ENCODE measurements at places on chromosomes 2 and 18.

DNA sequence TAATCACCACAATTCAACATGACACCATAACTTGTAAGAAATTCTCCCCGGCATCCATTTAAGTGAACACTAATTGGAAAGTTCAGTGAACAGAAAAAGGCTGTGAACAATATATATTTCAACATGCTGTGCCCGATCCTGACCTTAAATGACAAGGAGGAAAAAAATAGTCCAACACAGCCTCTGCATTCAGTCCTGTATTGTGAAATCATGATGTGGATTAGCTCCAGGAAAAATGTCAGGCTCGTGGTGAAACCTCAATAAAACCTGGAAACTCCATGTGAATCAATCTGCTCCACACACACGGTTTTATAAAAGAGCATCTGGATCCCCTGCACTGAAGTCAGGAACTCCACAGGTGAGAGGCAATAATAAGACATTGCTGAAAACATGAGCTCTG is 145.4 kb upstream of the SPOPL start:
- H3K4me1 ChIP-seq: peaks cover 5% of the 10 kb centered on the region
- no peaks in the 10 kb centered on the region for H3K36me3 ChIP-seq
- H3K4me3 ChIP-seq: no peak overlapping the region

GRCh38 chr2:161199912-161200701 is 39.9 kb downstream of the TANK start:
- peaks cover 2% of the 10 kb centered on the region for H3K27me3 ChIP-seq
- H3K4me3 ChIP-seq: no peak overlapping the region
- no peak for DNase-seq
- peaks cover 6% of the 10 kb centered on the region for H3K36me3 ChIP-seq
- no peak overlapping the region for H3K27ac ChIP-seq

DNA sequence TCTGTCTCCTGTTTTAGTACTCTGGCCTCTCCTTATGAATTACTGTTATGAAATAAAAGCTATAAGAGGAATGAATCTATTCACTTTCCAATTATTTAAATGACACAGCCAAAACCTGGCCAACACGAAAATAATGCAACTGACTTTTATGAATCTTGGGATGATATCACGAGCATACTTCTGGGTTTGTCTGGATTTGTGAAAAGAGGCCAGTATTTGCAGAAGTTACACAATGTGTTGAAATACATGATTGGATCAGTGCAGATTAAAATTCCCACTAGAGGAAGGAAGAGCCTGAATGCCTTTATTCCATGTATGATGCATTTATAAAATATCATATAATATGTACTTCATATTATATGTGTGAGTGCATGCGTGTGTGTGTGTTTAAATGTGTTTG is 418.2 kb downstream of the GRB14 start:
- no peak for DNase-seq
- H3K4me3 ChIP-seq: no peak overlapping the region
- H3K27ac ChIP-seq: no peak overlapping the region
- no peaks in the 10 kb centered on the region for H3K36me3 ChIP-seq

DNA sequence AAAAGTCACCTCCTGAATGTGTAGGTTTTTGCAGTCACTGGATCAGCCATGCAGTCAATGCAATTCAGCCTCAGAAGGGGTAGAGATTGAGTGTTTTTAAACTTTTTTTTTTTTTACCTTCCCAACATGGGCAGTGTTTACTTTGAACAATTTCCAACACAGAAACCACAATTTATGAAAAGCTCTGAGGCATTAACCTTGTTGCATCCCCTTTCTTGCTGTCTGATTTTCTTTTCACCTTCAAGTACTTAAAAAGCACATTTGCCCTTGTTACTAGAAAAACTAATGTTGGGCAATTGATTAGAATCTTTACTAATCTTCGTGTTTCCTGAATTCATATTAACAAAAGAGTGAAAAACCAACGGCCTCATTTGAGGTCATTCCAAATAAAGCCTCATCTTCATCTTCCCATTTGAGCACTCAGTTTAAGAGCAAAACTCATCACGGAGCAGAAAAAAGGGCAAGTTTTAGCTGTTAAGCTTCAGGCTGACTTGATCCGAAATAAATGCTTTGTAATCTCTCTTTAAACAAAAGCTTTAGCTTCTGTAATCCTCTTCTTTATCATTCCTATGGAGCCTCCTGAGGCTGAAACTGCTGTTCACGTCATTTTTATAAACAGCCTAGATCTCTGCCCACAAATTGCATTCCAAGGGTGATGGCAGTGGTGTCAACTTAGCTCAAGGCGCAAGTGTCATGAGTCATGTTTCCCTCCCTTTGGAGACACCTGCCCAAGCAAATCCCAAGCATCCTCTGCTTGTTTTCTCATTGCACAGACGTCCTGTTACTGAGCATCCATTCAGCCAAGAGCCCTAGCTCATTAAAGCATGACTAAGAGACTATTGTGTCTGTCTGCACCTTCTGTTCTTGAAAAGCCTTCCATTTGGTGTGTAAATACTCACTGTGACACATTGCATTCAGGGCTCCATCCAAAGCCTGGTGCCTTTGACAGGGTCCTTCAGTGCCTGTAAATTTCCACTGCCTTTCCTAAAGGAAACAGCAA is 107.7 kb downstream of the HNMT start:
- H3K36me3 ChIP-seq: no peaks in the 10 kb centered on the region
- no peaks in the 10 kb centered on the region for H3K4me1 ChIP-seq
- no peak overlapping the region for H3K27ac ChIP-seq

DNA sequence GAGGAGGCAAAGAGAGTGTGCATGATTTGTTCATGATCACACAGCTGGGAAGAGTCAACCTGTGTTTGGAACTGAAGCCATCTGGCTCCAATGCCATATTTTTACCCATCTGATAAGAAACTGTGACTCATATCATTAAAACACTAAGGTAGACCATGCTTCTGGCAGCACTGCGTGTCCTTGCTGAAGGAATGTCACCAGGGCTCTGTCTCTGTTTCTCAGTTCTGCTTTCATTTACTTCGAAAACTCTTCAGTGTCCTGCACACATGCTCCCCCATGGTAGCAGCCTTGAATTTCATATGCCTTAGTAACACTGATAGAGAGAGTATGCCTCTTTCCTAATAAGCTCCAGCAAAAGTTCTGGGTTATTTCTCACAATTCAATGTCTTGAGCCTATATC is 830.4 kb downstream of the DCDC2C start:
- no peak for DNase-seq
- no peak overlapping the region for H3K27ac ChIP-seq
- H3K4me1 ChIP-seq: no peaks in the 10 kb centered on the region
- no peak overlapping the region for H3K4me3 ChIP-seq

DNA sequence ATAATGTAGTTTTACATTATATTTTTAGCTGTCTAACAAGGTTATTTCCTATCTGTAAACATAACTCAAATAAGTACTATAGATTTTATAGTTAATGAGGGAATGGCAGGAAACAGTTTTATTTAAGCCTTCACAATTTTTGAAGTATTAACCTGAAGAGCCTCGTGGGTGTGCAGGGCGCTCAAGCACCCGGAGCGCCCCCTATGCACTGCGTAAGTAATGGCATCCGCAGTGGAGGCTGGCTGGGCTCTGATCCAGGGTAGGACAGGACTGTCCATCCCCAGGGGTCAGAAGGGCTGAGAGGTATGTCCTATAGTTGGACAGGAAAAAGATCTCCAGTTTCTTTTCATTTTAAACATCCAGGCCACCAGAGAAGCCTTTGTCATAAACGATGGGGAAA is 8.2 kb upstream of the GBX2 start:
- H3K36me3 ChIP-seq: no peaks in the 10 kb centered on the region
- DNase-seq: peak; percentile 55
- peaks cover 15% of the 10 kb centered on the region for H3K27me3 ChIP-seq
- H3K4me1 ChIP-seq: peaks cover 25% of the 10 kb centered on the region
- H3K4me3 ChIP-seq: no peak overlapping the region
- H3K27ac ChIP-seq: no peak overlapping the region

DNA sequence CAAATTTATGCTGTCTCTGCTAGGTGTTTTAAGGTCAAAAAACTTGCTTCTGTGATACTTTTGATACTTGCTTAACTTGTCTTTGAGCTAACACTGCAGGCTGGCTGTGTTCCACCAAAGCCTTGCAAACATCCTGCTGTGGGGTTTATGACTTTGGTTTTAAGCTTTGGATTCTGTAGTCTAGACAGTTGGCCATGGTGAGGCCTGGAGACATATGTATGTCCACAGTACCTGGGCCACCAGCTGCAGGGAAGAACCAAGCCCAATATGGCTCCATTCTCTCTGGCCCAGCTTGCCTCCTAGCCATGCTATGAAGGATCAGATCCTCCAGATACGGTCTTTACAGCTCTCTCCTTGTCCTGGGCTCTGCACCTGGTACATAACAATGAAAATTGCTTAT is 113.9 kb downstream of the INO80D start:
- no peaks in the 10 kb centered on the region for H3K36me3 ChIP-seq
- no peak overlapping the region for H3K27ac ChIP-seq
- DNase-seq: no peak
- H3K4me3 ChIP-seq: no peak overlapping the region
- H3K4me1 ChIP-seq: peaks cover 3% of the 10 kb centered on the region

- peaks cover 1% of the 10 kb centered on the region for H3K27me3 ChIP-seq
- H3K36me3 ChIP-seq: no peaks in the 10 kb centered on the region
- no peak overlapping the region for H3K27ac ChIP-seq
- no peak for DNase-seq
- H3K4me1 ChIP-seq: no peaks in the 10 kb centered on the region
- no peak overlapping the region for H3K4me3 ChIP-seq
Observed at GRCh38 chr2:106044859-106045258, 149.2 kb downstream of the UXS1 start.

DNA sequence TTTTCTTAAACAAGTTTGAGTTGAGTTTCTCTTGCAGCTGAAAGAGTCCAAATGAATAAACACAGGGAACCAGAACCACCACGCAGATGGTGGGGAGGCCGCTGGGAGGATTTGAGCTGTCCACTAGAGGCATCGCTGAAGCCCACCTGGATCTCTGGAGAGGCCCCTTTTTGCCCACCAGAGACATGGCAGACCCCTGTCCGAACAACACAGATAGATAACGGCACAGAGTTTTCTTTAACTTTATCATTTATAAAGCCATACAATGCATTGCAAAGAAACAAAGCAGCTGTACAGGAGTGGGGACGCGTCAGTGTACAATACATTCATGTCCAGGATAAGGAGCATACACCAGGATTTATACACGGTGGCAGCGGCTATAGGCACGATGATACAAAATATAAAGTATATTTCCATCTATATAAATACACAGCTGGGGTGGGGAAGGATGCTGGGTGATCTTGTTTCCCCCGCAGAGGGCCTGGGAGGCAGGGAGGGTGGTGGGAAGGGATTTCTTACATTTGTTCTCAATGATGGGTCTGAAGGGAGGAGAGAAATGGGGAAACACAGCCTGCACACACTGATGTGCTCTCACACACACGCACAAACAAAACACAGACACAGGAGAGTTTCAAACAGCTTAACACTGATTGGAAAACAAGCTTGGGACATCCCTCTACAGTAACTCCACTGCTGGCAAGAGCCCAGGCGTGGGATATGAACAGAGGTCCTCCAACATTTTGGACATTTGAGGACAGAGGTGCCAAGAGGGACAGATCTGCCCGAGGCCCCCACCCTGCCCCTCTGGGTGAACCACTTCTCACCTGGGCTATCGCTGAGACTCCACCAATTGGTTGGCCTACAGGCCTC is 203.0 kb downstream of the TNS1 start:
- H3K36me3 ChIP-seq: peaks cover 3% of the 10 kb centered on the region
- DNase-seq: no peak
- peak overlapping the region; percentile 31 for H3K4me3 ChIP-seq
- peaks cover 3% of the 10 kb centered on the region for H3K27me3 ChIP-seq
- peaks cover 8% of the 10 kb centered on the region for H3K4me1 ChIP-seq

- no peak overlapping the region for H3K27ac ChIP-seq
- peaks cover 13% of the 10 kb centered on the region for H3K27me3 ChIP-seq
- H3K4me3 ChIP-seq: peak overlapping the region; percentile 83
- no peaks in the 10 kb centered on the region for H3K36me3 ChIP-seq
Observed at GRCh38 chr2:73156539-73157124, 43.9 kb upstream of the RAB11FIP5 start.

GRCh38 chr2:191614759-191615158 is 63.2 kb upstream of the NABP1 start:
- no peaks in the 10 kb centered on the region for H3K36me3 ChIP-seq
- no peaks in the 10 kb centered on the region for H3K27me3 ChIP-seq
- DNase-seq: no peak

GRCh38 chr2:238580486-238580885 is 153.8 kb downstream of the ASB1 start:
- H3K27ac ChIP-seq: no peak overlapping the region
- H3K27me3 ChIP-seq: peaks cover 5% of the 10 kb centered on the region
- no peaks in the 10 kb centered on the region for H3K4me1 ChIP-seq
- H3K4me3 ChIP-seq: no peak overlapping the region

DNA sequence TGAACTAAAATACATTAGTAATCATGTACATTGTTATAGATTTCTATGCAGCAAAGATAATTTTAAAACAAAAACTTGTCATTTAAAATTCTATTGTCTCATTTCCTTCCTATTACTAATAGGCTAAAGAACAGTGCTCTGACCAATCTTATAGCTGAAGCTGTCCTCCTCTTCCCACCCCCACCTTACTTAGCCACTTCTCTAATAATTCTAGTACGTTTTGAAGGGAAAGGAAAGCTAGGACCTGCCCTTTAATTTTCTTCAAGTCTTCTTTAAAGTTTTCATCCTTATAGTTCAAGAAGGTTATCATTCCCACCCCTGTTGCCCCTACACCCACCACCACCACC is 121.6 kb downstream of the RBMS1 start:
- peak overlapping the region; percentile 62 for H3K4me3 ChIP-seq
- peaks cover 82% of the 10 kb centered on the region for H3K4me1 ChIP-seq
- H3K27me3 ChIP-seq: peaks cover 11% of the 10 kb centered on the region
- DNase-seq: no peak
- H3K27ac ChIP-seq: peak overlapping the region; percentile 95

DNA sequence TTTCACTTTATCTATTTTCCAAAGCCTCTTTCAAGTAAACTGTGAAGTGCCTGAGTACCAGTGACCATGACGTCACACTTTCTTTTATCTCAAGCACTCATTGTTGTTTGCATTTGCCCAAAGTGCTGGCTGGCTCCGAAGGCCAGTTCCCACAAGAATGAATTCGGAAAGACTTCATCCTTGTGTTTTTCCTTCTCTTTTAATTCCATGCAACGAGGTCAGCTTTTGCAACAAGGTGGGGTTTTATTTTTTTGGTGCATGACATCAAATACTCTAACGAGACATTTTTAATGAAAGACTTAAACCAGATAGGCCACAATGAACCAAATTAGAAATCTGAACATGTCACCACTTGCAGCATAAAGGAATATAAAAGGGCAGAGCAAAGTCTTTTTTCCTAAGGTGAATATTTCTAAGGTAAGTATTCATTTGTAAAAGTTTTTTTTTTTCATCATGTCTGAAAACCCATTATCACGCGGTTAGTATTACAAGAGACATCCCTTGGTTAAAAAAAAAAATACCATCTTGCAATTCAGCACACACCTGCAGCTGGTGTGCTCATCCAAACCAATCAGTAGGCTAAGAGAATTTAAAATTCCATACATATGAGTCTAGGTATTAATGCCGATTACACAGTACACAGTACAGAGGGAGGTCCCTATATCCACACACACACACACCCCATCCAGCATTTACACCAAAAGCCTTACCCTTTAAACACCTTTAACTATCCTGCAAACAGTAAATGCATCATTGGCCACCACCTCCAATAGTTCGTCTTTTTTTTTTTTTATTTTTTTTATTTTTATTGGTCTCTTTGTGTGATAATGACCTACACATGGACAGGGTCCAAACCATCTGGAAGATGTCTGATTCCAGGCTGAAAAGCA is 2.3 kb downstream of the ARL4C start:
- H3K4me3 ChIP-seq: peak overlapping the region; percentile 93
- H3K4me1 ChIP-seq: peaks cover 38% of the 10 kb centered on the region
- H3K27me3 ChIP-seq: peaks cover 8% of the 10 kb centered on the region
- H3K27ac ChIP-seq: peak overlapping the region; percentile 48
- no peak for DNase-seq

- H3K4me3 ChIP-seq: no peak overlapping the region
- no peak overlapping the region for H3K27ac ChIP-seq
- no peaks in the 10 kb centered on the region for H3K27me3 ChIP-seq
- no peaks in the 10 kb centered on the region for H3K4me1 ChIP-seq
Observed at GRCh38 chr2:124804014-124804940, 779.2 kb downstream of the CNTNAP5 start.

Measured in endothelial cell (in vitro differentiated cells).